ENCODE measurements at places on chromosomes 16 and 17.

DNA sequence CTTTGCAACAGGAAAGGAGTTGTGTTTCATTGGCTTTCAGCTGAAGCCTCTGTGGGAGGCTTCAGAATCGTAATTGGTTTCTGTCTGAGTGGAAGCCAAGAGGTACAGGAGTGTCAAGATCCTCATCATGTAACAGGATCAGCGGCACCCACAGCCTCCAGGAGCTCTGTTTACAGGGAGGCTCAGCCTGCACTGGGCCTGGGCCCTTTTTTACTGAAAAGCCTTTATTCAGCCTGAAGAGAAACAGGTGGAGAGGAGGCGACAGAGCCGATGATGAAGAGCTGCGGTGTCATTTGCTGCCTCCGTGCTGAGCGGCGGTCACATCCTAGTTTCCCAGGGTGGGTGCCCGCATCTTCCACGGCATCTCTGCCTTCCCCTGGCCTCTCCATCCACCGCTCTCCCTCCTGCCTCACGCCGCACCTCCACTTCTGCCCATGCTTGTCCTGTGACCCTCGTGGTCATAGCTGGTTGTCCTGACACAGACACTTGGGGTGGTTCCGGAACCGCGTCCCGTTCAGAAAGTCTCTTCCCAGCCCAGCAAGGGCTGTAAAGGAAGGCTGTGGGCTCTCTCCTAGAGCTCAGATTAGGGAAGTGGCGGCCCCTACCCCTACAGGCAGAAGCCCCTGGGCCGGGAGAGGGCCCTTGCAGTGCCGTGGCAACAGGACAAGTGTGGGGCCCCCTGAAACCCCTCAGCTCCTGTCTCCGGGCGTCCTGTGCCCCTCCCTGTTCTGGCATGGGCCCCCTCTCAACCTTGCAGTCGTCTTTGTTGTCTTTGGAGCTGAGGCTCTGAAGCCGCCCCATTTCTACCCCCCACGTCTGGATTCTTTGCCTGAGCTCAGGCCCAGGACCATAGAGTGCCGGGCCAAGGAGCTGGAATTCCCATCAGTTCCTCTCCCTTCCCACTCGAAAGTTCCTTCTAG lies 53.9 kb upstream of the CHMP6 start:
- DNase-seq: no peak

DNA sequence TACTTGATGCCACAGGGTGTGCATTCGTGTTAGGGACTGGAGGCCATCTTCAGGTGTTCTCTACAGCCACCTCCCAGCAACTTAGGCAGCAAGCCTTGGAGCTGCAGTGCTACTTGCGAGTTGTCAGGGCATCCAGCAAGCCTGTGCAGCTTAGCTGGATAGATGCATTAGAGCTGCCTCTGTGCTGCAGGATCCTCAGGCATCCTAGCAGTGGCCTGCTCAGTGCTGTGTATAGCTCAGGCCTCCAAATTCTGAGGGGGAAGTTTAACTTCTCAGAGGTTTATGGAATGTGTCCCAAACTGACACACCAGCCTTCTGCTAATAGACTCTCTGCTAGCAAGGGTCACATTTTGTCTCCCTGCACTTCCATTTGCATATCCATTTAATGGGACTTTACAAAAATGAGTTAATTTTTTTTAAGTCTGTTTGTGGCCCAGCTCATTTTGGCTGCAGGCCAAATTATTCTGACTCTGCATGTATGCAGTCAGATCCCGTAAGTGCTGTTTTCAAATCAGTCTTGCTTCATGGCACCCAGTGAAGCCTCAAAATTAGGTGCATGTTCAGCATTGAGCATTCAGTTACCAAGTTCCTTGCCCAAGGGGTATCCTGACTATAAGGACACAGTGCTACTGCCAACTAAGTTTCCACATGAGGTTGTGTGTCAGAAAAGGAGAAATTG lies 6.8 kb downstream of the GABARAPL2 start:
- no peak for DNase-seq

- DNase-seq: no peak
Observed at GRCh38 chr16:8764525-8765250, 32.8 kb downstream of the TMEM186 start.

DNA sequence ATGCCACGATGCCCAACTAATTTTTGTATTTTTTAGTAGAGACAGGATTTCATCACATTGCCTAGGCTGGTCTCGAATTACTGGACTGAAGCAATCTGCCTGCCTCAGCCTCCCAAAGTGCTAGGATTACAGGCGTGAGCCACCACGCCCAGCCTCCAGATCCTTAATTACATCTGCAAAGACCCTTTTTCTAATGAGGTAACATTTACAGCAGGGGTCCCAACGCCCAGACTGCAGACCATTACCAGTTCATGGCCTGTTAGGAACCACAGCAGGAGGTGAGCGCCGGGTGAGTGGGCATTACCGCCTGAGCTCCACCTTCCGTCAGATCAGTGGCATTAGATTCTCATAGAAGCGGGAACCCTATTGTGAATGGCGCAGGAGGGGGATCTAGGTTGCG lies 4.0 kb upstream of the RAB11FIP4 start:
- no peak for DNase-seq

GRCh38 chr16:47475786-47476185 lies 14.7 kb downstream of the PHKB start:
- DNase-seq: no peak

Data from AG09309 (cell line).